HL-60 (cell line): ENCODE measurements at places on chromosomes 6 and 20.

DNA sequence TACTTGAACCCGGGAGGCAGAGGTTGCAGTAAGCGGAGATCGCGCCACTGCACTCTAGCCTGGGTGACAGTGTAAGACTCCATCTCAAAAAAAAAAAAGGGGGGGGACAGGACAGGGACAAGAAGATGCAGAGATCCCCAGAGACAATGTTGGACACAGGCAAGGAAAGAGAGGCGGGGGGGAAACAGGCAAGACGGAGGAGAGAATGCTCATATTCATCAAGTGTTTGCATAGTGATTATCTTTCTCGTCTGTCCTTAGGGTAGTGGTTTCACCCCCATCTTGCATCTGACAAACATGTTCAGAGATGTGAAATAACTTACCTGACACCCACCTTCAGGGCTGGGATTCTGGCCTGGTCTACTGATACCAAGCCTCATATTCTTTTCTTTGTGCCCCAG lies 29.0 kb downstream of the CHMP4B start:
- no peak for DNase-seq

- DNase-seq = no peak
Observed at GRCh38 chr6:21402368-21402767, 191.2 kb upstream of the SOX4 start.

- no peak for DNase-seq
Observed at GRCh38 chr20:63176427-63177133, 39.4 kb downstream of the YTHDF1 start.

GRCh38 chr20:19692685-19693119 lies 65.4 kb upstream of the RIN2 start:
- no peak for DNase-seq

GRCh38 chr6:13581700-13582229 lies 7.4 kb downstream of the SIRT5 start:
- peak; percentile 31 for DNase-seq

DNA sequence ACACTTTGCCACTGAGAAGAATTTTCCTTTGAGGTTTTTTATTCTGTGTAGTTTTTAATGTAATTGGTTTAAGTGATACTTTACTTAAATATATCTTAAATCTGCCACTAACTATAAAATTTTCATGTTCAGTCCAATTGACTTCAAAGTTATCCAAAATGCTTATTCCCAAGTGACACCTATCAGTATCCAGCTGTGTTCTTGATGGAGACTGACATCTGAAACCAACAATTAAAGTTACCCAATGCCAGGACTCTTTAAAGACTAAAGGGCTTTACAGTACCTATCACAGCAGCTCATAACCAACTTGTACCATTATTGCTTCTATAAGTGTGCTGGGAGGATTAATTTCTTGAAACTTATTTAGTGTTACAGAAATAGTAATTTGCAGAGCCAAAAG lies 13.8 kb upstream of the EYA4 start:
- DNase-seq = no peak

DNA sequence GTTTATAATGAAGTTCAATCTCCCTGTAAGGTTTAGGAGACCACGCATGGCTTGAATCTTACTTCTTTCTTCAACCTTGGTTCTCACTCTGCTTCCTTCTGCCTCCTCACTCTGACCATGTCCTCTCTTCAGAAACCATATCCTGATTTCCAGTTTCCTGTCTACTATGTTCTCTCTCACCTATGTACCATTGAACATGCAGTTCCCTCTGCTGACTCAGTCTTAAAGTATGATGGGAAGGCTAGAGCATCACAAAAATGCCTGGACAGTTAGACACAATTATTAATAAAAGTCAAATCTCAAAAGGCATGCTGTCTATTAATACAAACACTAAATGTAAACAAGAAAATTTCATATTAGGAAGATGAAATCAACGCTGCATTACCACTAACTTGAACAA lies 151.6 kb downstream of the PRKN start:
- DNase-seq = no peak

DNA sequence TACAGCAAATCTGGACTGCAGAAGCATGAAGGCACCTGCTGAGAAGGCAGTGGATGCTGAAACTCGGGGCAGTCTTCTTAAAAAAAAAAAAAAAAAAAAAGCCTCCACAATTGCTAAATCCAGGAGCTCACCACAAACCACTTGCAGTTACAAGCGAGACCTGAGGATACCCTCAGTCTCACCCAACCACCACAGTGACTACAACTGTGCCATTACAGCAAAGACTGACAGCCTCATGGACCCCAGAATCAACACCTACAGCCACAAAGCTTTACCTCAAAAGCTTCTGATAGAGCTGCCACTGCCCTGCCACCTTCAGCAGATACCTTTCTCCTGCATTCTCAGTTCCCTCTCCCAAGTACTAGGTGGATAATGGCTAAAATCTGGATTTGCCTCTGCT lies 9.0 kb downstream of the COL21A1 start:
- no peak for DNase-seq

DNA sequence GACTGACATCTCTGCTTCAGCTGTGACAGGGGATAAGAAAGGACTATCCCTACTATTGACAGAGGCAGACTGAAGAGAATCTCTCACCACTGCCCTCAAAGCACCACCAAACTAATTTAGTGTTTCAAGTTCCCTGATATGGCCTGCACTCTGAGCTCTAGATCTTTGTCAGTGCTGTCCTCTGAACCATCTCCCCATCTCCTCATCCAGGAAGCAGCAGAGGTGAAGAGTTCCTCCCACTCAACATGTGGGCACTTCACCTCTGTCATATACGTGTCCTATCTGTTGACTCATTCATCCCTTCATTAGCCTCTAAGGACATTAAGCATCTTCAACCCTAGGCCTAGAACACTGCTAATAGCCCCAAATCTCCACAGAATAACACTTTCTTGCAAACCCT lies 14.1 kb downstream of the FAM210B start:
- DNase-seq = no peak

DNA sequence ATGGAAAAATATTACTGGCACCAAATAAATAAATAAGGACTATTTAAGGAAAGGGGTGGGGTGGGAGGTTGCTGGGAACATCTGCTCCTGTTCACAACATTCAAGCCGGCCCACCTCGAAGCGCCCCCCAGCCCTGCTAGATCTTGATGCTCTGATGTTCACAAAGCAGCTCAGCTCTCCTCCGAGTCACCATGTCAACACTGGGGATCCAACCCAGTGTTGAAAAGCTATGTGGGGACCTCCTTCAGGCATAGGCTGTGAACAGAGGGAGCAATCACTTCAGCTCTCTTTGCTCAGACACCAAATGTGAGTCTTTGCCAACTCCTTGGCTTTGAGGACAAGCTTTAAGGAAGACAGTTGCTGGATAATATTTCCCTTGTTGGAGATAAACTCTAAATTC lies 176.8 kb upstream of the NT5E start:
- no peak for DNase-seq

GRCh38 chr20:43372051-43372450 lies 85.6 kb upstream of the SRSF6 start:
- DNase-seq = no peak
